NB4 (cell line): ENCODE measurements at places on chromosomes 11 and 22.

GRCh38 chr11:22584976-22585375 lies 40.6 kb downstream of the FANCF start:
- DNase-seq, result no peak

- no peak for DNase-seq
Measured at GRCh38 chr11:102781676-102782075, 1.2 kb upstream of the MMP10 start.

DNA sequence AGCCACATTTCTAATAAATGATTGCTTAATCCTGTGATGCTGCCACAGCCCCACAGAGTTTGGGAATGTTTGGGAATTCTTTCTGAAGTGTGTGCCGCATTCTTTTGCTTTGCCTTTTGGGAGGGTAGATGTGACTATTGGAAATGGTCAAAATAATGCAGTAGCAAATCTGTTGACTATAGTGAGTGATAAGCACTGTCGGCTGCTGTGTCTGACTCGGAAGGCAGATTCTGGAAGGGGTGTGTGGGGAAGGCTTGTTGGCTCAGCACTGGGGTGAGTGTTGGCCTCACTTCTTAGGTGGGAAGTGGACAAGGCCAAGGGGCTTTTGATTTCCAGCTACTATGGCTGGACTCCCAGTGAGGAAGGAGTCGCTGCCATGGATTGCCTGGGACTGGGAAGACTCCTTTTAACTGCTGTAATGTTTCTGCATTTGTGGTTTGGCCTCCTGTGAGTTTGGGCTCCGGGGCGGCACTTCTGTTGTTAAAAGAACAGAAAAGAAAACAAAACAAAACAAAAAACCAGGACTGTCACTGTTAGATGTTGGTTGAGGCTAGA lies 20.1 kb downstream of the ZBTB16 start:
- DNase-seq, result no peak

DNA sequence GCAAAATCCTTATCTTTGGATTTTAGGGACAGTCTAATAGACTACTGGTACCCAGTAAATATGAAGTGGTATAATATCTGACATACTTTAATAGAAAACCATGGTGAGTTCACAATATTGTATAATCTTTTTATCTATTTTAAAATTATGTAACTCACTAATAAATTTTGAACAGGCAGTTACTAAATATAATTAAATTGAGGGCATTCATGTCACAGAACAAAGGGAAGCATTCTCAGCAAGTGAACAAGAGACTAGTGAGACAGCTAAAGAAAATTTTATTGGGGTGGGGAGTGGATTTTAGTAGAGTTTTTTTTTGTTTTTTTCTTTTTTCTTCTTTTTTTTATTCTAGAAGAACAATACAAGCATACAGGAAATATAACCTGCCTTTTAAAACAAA lies 55.0 kb downstream of the DNAJC24 start:
- no peak for DNase-seq

- DNase-seq, result no peak
Measured at GRCh38 chr11:126457817-126458216, 102.3 kb downstream of the ST3GAL4 start.

DNA sequence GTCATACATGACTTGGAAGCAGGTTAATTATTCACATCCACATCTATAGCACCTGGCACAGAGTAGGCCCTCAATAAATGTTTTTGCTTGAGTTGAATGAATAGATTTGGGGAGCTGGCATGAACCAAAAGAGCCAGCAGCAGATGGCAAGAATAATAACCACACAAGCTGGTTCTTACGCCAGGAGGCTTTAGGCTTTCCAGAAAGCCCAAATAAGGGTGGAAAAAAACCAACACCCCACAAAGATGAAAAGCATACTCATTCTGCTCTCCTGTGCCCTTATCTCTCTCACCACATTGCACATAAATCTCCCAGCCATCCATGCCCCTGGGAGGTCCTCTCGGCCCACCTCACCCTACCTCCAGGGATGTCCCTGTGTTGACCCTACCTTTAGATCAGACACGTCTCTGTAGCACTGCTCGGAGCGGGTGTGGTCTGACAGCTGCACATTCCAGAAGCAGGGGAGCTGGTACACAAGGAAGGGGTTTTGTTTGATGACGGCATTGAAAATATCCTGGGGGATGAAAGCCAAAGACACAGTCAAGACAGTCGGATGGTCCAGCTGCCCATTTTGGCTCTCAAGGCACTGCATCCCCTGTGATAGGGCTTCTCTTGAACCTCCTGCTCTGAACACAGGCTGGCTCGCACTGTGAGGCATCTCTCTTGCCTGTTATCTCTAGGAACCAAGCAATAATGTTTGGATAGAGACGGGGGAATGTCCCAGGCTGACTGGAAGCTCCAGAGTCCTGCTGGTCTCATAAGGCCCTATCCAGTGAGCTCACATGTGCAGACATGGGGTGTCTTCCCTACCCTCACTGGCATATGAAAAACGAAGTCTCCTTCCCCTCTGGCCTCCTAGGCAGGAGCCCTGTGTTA lies 323.6 kb upstream of the SYN3 start:
- DNase-seq, result no peak

GRCh38 chr11:67539550-67539949 lies 16.3 kb upstream of the CABP2 start:
- DNase-seq, result peak; percentile 42

DNA sequence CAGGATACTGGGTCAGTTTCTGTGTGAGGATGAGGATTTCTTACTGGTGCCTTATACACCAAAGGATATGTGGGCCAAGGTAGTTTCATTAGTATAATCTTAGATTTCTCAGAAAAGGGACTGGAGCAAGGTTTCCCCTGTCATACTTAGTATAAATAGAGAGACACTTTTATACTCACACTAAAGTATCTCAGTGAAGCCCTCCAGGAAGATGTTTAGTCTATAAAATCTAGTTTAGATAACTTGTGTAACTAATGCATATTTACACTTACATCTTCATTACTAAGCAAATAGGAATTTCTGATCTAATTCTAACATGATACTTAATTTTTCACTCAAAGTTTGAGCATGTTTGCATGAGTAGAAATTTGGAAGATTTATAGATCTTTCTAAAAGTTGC lies 11.1 kb downstream of the EMSY start:
- no peak for DNase-seq

DNA sequence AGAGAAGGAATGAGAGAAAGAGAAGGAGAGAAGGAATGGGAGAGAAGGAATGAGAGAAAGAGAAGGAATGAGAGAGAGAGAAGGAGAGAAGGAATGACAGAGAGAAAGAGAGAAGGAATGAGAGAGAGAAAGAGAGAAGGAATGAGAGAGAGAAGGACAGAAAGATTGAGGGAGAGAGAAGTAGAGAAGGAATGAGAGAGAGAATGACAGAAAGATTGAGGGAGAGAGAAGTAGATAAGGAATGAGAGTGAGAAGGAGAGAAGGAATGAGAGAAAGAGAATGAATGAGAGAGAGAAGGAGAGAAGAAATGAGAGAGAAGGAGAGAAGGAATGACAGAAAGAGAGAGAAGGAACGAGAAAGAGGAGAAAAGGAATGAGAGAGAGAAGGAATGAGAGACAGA lies 34.1 kb upstream of the APOL5 start:
- DNase-seq, result no peak

- DNase-seq, result peak; percentile 41
Measured at GRCh38 chr22:39472570-39473556, 16.1 kb downstream of the MGAT3 start.

- DNase-seq, result peak; percentile 82
Measured at GRCh38 chr11:61609980-61610366, 29.1 kb upstream of the SYT7 start.

DNA sequence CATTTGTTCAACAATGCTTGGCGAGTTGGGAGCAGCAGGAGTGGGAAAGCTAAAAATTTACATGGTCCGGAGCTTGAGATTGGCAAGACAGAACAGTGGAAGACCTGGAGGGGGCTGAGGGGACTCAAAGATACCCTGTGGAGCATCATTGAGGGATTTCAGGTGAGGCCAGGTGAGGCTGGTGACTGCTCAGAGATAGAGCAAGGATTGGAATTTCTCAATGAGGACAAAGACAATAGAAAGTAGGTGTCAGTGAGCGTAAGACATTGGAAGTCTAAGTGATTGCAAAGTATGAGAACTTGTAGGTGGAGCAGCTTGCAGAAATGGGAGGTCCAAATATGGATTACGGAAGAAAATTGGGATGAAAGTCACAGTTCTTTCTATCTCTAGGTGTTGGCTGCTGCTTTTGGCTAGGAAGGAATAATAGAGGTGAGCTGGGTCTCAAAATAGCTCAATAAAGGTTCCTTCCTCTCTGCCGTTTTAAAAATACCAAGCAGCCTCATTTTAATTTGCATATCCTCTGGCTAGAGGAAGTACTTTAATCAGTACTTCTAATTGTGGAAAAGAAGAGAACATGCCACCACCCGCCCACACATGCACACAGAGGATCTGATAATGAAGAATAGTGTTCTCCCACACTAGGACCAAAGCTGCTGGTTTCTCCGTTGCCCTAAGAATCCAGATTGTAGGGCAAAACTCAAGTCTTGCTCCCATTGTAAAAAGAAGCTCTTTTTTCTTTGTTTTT lies 41.8 kb upstream of the SORL1-AS1 start:
- DNase-seq, result peak; percentile 68

DNA sequence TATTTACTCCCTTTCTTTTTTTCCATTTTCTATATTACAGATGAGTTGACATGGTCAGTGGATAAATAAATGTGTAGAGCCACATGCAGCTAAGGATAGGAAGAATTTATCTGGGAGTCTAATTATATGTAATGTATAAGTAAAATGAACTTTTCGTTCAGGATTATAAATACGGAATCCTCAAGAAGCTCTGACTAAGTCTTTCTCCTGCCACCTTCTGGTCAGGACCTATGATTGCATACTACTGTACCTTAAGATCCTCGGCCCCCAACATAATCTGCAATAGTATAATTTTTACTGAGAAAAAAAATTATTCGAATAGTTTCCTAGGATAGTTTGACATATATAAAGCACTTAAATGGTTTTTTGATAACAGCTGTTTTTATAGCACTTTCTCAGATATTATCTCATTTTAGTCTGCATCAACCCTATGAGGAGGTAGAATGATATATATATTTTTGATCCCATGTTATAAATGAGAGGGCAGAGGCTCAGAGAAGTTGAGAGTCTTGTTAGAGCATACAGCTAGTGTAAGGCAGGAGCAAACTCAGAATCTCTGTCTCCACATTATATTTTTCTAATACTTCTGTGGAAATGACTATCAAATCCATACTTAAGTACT lies 36.1 kb downstream of the CCDC90B start:
- DNase-seq, result peak; percentile 61

DNA sequence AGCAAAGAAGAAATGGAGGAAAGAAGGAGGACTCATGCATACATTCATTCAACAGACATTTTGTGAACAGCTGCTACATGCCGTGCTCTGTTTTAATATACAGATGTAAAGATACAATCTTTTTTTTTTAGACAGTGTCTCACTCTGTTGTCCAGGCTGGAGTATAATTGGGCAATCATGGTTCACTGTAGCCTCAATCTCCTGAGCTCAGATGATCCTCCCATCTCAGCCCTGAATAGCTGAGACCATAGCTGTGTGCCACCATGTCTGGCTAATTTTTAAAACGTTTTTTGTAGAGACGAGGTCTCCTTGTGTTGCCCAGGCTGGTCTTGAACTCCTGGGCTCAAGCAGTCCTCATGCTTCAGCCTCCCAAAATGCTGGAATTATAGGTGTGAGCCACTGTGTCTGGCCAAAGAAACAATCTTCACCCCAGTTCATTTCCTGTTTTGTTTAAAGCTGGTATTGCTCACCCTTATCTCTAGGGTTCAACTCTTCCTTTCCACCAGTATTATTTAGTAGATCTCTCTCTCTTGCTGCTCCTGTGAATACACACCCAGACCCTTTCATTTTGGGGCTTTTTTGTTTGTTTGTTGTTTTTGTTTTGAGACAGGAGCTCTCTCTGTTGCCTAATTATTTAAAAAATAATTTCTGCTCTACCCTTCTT lies 69.8 kb downstream of the RNF169 start:
- no peak for DNase-seq

- no peak for DNase-seq
Measured at GRCh38 chr22:42887523-42888507, 30.7 kb upstream of the ARFGAP3 start.

DNA sequence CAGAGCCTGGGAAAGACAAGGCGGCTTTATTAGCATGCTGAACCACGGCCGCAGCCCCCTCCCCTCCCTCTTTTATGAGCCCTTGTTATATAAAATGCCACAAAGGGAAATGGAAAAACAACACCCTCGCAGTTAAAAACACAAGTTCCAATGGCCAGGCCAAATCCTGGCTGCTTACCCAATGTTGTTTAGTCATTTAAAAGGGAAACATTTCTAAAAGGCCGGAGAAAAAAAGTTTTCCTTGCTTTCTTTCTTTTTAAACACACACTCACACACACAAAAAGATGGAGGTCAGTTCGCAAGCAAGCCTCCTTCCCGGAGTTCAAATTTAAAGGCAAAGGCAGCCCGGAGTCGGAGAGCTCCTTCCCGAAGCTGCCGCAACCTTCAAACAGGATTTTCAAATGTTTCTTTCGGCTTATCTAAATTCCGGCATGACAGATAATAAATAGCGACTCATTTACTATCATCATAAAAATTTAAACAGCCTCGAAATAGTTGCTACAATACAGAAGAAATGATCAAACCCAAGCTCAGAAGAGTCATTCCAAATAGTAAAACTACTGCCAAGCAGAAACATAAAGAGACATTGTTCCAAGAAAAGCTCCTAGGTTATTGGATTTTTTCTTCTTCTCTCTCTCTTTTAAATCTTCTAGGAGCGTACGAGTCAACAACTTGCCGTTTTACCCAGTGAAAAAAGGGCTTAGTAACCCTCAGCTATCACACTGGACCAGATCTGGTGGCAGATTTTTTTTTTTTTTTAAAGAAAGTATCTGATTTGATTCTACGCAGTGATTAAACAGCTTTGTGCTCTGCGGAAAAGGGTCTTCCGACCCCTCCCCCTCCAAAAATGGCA lies 3.5 kb downstream of the PHF21B start:
- DNase-seq, result no peak

GRCh38 chr11:127034973-127035372 lies 34.4 kb upstream of the KIRREL3 start:
- no peak for DNase-seq

DNA sequence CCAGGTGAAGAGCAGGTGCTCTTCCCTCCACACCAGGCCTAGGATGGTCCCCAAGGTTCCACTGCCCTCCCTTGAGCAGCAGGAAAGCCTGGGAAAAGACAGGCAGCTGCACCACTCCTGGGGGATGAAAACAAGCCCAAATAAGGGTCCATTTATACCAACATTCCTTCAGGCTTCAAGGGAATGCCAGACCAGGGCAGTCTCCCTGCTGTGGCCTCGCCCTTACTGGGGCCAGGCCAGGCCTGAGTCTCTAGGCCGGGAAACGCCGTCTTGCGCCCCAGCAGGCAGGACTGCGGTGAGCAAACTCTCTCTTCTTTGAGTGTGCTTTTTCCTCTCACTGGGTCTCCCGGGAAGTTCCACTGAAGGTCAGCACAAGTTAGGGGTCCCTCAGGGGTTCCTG lies 443.5 kb downstream of the SOX6 start:
- DNase-seq, result no peak

GRCh38 chr11:34731603-34732002 lies 110.7 kb downstream of the EHF start:
- DNase-seq, result no peak

- DNase-seq, result peak; percentile 96
Measured at GRCh38 chr11:78187366-78188285, 800 bp downstream of the KCTD21 start.

- no peak for DNase-seq
Measured at GRCh38 chr11:113446938-113447337, 28.3 kb downstream of the DRD2 start.

- DNase-seq, result no peak
Measured at GRCh38 chr11:44430140-44430539, 120.2 kb upstream of the ALX4 start.
